ENCODE measurements at places on chromosomes 12 and 14.

GRCh38 chr12:91690531-91690930, 455.1 kb downstream of the BTG1 start:
- no peak for DNase-seq

GRCh38 chr12:19856389-19856788, 417.1 kb downstream of the AEBP2 start:
- no peak for DNase-seq

- no peak for DNase-seq
Observed at GRCh38 chr14:23513818-23514643, 37.5 kb downstream of the ZFHX2 start.

DNA sequence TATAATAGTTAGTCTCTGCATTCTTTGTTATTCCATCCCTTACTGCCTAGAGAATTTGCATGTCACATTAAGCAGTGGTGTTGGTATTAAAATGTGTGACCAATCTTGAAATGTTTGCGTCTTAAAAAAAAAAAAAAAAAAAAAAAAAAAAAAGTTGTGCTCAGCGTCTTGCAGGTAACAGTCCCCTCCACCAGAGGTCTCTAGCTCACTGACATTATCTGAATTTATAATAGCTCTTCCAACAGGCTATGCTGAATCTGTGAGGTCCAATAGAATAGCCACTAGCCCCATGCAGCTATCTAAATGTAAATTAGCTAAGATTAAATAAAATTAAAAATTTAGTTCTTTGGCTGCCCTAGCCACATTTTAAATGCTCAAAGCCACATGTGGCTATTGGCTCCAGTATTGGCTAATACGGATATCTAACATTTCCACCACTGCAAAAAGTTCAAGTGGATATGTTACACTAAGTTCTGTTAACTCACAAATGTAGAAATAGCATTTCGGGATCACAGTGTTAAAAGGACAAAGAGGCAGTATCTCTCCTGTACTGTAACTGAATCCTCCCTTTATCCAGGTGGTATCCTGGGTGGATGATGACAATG, 28.7 kb downstream of the NKX2-8 start:
- no peak for DNase-seq

- DNase-seq = no peak
Observed at GRCh38 chr14:70057519-70058136, 131.1 kb downstream of the SLC8A3 start.
